Testis (tissue), 5 donors: ENCODE measurements at places on chromosomes 6 and 20. TPM values are rescaled to one million over a fixed set of nuclear protein-coding genes. Genes with fewer than 3 reads are reported as not detected.
A peak's percentile ranks its signal among the peaks of the same experiment; 100 is the strongest.

GRCh38 chr6:17219098-17219497 lies 62.1 kb upstream of the RBM24 start:
- DNase-seq, result no peak
- no peaks in the 10 kb centered on the region for H3K36me3 ChIP-seq
- H3K27ac ChIP-seq, result no peak overlapping the region

- no peak overlapping the region for H3K27ac ChIP-seq
- H3K27me3 ChIP-seq, result no peaks in the 10 kb centered on the region
- no peak overlapping the region for H3K4me3 ChIP-seq
- no peaks in the 10 kb centered on the region for H3K36me3 ChIP-seq
- DNase-seq, result no peak
- no peaks in the 10 kb centered on the region for H3K4me1 ChIP-seq
Observed at GRCh38 chr6:54695815-54696214, 150.8 kb upstream of the FAM83B start.

DNA sequence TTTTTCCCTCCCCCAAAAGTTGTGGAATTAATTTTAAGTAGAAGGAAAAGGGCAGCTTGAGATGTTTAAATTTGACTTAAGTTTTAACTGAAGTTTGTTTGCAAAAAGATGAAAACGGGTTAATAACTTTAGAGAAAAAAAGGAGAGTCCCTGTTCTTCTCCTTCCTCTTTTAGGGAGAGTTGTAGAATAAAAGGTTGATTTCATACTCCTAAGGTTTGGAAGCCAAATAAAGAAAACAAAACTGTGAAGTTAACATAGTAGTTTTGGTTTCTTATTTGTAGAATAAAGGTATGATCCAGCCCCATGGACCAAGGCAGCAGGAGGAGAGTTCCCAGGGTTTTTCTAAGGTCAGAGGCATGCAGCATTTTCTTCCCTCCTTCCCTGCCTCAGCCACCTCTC lies 33.4 kb downstream of the FOXO3 start:
- no peak overlapping the region for H3K4me3 ChIP-seq
- H3K27me3 ChIP-seq, result no peaks in the 10 kb centered on the region
- peak overlapping the region; percentile 12 for H3K27ac ChIP-seq

DNA sequence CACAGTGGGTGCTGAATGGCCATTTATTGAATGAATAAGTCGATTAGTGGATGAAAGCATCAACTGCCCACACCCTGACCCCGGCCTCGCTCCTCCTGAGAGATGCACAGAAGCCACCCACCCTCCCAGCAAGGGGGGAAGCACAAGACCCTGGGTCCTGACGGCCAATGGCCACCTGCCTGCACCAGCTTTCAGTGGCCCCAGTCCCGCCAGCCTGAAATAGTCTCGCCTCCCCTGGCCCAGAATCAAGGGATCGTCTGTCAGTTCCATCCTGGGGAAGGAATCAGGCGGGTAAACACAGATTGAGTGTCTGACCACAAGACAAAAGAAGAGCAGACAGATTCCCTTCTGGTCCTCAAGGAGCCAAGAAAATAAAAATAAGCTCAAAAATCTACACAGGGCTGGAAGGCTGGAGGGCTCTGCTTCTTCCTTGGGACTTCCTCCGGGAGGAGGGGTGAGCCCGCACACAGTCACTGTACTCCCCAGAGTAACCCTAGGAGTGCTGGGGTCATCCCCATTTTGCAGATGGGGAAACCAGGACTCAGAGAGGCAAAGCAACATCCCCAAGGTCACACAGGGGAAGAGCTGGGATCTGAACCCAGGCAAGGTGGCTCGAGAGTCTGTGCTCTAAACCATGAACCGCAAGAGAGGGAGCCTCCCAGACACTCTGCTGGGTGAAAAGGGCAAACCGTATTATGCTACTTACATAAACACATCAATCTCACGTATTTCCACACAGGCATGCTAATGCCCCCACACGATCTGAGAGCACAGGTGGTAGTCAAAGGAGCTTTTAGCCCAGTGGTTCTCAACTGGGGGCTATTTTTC lies 7.8 kb downstream of the PREX1 start:
- no peaks in the 10 kb centered on the region for H3K4me1 ChIP-seq
- no peak overlapping the region for H3K4me3 ChIP-seq
- DNase-seq, result no peak
- H3K27ac ChIP-seq, result no peak overlapping the region
- H3K36me3 ChIP-seq, result no peaks in the 10 kb centered on the region
- no peaks in the 10 kb centered on the region for H3K27me3 ChIP-seq

DNA sequence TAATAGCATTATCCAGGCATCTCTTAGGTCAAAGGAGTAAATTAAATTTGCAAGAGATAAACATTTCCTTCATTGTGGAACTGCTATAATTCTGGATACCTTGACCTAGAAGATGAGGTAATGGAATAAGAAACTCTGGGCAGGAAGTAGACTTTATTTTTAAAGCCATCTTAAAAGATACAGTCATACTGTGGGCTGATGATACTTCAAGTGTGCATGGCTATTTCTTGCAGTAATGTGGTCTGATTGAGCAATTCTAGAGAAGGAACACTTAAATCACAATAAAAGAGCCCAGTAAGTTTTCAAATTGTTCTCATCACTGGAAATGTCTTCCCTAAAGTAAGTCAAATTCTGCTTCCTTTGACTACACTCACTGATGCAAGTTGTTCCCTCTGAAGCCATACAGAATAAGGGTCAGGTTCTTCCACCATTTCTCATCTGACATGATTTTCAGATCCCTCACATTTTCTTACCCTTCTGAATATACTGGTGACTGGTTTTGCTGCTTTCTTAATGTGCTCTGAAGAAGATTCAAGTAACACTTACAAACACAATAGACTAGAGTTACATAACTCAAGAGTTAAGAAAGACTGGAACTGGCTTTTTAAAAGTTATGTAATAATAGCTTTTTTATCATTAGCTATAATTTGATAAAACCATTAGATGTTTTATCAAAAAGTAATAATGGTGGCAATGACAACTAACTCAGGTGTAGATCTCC lies 62.6 kb upstream of the TMEM244 start:
- H3K4me3 ChIP-seq, result no peak overlapping the region
- no peaks in the 10 kb centered on the region for H3K4me1 ChIP-seq
- H3K36me3 ChIP-seq, result no peaks in the 10 kb centered on the region
- DNase-seq, result no peak
- H3K27ac ChIP-seq, result no peak overlapping the region

GRCh38 chr6:64062960-64063683 lies 427.5 kb downstream of the PHF3 start:
- no peak overlapping the region for H3K27ac ChIP-seq
- no peaks in the 10 kb centered on the region for H3K4me1 ChIP-seq
- no peaks in the 10 kb centered on the region for H3K36me3 ChIP-seq
- H3K4me3 ChIP-seq, result no peak overlapping the region

DNA sequence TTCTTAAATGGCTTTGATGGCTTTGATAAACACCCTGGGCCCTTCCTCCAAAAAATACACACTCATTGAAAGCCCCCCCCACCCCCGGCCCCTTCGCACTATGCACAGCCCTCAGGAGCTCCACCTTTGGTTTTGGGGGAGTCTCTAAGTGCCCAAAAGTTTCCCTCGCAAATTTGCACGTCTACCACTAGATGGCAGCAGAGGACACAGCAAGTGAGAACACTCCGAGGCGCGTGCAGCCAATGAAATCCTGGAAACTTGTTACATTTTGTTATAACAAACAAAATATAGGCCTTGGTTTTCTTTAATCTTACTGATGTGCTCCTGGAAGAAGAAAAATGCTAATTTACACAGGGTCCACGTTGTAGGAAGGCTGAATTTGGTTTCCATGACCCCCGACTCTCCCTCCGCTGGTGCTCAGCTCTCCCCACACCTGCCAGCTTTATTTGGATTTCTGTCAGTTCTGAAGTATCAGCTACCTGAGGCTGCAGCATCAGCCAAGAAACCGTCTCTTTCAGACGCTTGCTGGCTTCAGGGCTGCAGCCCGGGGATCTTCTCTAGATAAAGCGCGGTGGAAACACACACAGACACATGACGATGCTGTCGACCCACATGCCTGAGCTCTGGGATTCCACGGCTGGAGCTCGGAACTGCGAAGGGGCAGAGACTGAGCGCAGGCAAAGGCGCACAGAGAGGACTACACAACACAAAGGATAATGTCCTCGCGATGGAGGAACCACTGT lies 148.3 kb upstream of the RPS6KA2 start:
- no peaks in the 10 kb centered on the region for H3K36me3 ChIP-seq
- no peaks in the 10 kb centered on the region for H3K27me3 ChIP-seq
- H3K27ac ChIP-seq, result no peak overlapping the region
- H3K4me3 ChIP-seq, result no peak overlapping the region
- peaks cover 5% of the 10 kb centered on the region for H3K4me1 ChIP-seq
- peak; percentile 87 for DNase-seq

GRCh38 chr6:130720076-130720715 lies 107.0 kb upstream of the SMLR1 start:
- no peak for DNase-seq
- no peaks in the 10 kb centered on the region for H3K4me1 ChIP-seq
- no peak overlapping the region for H3K27ac ChIP-seq
- H3K4me3 ChIP-seq, result no peak overlapping the region
- no peaks in the 10 kb centered on the region for H3K36me3 ChIP-seq

- H3K4me1 ChIP-seq, result no peaks in the 10 kb centered on the region
- no peak for DNase-seq
- H3K27ac ChIP-seq, result no peak overlapping the region
- H3K4me3 ChIP-seq, result no peak overlapping the region
Observed at GRCh38 chr20:20955892-20956291, 150.3 kb downstream of the LINC00237 start.

GRCh38 chr6:106894978-106895702 lies 79.4 kb downstream of the CD24 start:
- H3K36me3 ChIP-seq, result no peaks in the 10 kb centered on the region
- no peaks in the 10 kb centered on the region for H3K27me3 ChIP-seq
- no peaks in the 10 kb centered on the region for H3K4me1 ChIP-seq
- no peak overlapping the region for H3K27ac ChIP-seq

GRCh38 chr20:43508604-43509040 lies 1.1 kb downstream of the L3MBTL1 start:
- H3K4me3 ChIP-seq, result peak overlapping the region; percentile 73
- DNase-seq, result peak; percentile 27
- no peak overlapping the region for H3K27ac ChIP-seq
- no peaks in the 10 kb centered on the region for H3K36me3 ChIP-seq
- H3K27me3 ChIP-seq, result no peaks in the 10 kb centered on the region
- peaks cover 11% of the 10 kb centered on the region for H3K4me1 ChIP-seq

GRCh38 chr6:150403458-150404246 lies 34.8 kb downstream of the IYD start:
- no peaks in the 10 kb centered on the region for H3K36me3 ChIP-seq
- no peak overlapping the region for H3K27ac ChIP-seq
- H3K27me3 ChIP-seq, result no peaks in the 10 kb centered on the region
- DNase-seq, result no peak
- H3K4me3 ChIP-seq, result no peak overlapping the region

GRCh38 chr20:49276961-49277785 lies 684 bp downstream of the ZNFX1 start:
- H3K4me3 ChIP-seq, result peak overlapping the region; percentile 86
- DNase-seq, result peak; percentile 28
- H3K4me1 ChIP-seq, result peaks cover 29% of the 10 kb centered on the region
- no peaks in the 10 kb centered on the region for H3K27me3 ChIP-seq

- H3K36me3 ChIP-seq, result no peaks in the 10 kb centered on the region
- no peak overlapping the region for H3K4me3 ChIP-seq
- peaks cover 6% of the 10 kb centered on the region for H3K4me1 ChIP-seq
- no peak overlapping the region for H3K27ac ChIP-seq
Observed at GRCh38 chr20:63540417-63541186, 3.4 kb upstream of the PTK6 start.

- no peak overlapping the region for H3K27ac ChIP-seq
- no peaks in the 10 kb centered on the region for H3K27me3 ChIP-seq
- no peaks in the 10 kb centered on the region for H3K4me1 ChIP-seq
Observed at GRCh38 chr6:130132286-130132701, 90.5 kb downstream of the SAMD3 start.

GRCh38 chr20:7327810-7328209 lies 560.3 kb downstream of the BMP2 start:
- H3K4me3 ChIP-seq, result no peak overlapping the region
- H3K36me3 ChIP-seq, result no peaks in the 10 kb centered on the region
- no peak overlapping the region for H3K27ac ChIP-seq
- H3K4me1 ChIP-seq, result no peaks in the 10 kb centered on the region
- no peak for DNase-seq

GRCh38 chr6:151018046-151018445 lies 152.5 kb downstream of the MTHFD1L start:
- no peak for DNase-seq
- H3K36me3 ChIP-seq, result no peaks in the 10 kb centered on the region
- no peak overlapping the region for H3K27ac ChIP-seq

DNA sequence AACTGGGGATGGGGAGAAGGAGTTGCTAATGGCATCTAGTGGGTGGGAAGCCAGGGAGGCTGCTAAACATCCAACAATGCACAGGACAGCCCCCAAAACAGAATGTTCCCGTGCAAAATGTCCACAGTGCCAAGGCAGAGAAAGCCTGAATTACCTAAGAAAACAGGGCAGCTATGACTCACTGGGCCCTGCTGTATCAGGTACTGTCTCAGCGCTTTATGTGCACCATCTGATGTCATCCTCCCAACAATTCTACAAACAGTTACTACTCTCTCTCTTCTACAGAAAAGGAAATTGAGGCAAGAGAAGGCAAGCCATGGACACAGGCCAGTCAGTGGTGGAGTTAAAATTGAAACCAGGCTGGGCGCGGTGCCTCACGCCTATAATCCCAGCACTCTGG lies 3.1 kb downstream of the YTHDF1 start:
- H3K4me3 ChIP-seq, result no peak overlapping the region
- DNase-seq, result no peak
- H3K36me3 ChIP-seq, result no peaks in the 10 kb centered on the region
- peaks cover 15% of the 10 kb centered on the region for H3K4me1 ChIP-seq

- H3K36me3 ChIP-seq, result no peaks in the 10 kb centered on the region
- DNase-seq, result no peak
- no peak overlapping the region for H3K27ac ChIP-seq
- H3K4me1 ChIP-seq, result no peaks in the 10 kb centered on the region
- H3K27me3 ChIP-seq, result no peaks in the 10 kb centered on the region
Observed at GRCh38 chr6:93759190-93759589, 339.8 kb upstream of the EPHA7 start.

- no peaks in the 10 kb centered on the region for H3K36me3 ChIP-seq
- H3K27ac ChIP-seq, result no peak overlapping the region
- H3K27me3 ChIP-seq, result no peaks in the 10 kb centered on the region
- DNase-seq, result no peak
Observed at GRCh38 chr6:157481865-157482249, 100.9 kb downstream of the ZDHHC14 start.

DNA sequence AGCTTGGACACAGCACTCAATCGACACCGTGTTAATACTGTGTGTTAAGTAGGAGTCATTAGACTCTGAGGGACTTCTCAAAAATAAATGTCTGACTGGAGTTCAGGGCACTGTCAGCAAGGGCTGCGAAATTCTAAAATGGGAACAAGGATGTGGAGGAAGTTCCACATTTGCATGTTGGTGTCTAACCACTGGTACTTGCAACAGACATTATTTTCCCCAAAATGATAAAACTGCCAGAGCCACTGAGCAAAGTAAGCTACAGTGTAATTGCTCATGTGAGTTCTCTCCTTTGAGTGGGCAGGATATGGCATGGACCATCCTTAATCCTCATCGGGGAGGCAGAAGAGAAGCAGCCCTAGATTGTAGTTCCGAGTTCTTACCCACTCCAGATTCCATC lies 215.9 kb downstream of the SLC24A3 start:
- no peak overlapping the region for H3K27ac ChIP-seq
- H3K36me3 ChIP-seq, result no peaks in the 10 kb centered on the region
- no peaks in the 10 kb centered on the region for H3K4me1 ChIP-seq
- no peak overlapping the region for H3K4me3 ChIP-seq

Gene TJAP1
- 35.4 TPM for polyA plus RNA-seq

Gene OR2H2
- polyA plus RNA-seq, result 3.7 TPM

Gene PERP
- 13.8 TPM for polyA plus RNA-seq

Gene KIF6
- 12.0 TPM for polyA plus RNA-seq

Gene CCDC170
- polyA plus RNA-seq, result 9.5 TPM

Gene SLC17A3
- 0.61 TPM for polyA plus RNA-seq

Gene BPIFA1
- 1.6 TPM for polyA plus RNA-seq

Gene FUT9
- polyA plus RNA-seq, result not detected

Gene MATN4
- polyA plus RNA-seq, result 1.1 TPM

Gene SOX18
- polyA plus RNA-seq, result 7.9 TPM

Gene BLOC1S5
- 8.4 TPM for polyA plus RNA-seq
